ENCODE measurements at places on chromosomes 1 and 21.

DNA sequence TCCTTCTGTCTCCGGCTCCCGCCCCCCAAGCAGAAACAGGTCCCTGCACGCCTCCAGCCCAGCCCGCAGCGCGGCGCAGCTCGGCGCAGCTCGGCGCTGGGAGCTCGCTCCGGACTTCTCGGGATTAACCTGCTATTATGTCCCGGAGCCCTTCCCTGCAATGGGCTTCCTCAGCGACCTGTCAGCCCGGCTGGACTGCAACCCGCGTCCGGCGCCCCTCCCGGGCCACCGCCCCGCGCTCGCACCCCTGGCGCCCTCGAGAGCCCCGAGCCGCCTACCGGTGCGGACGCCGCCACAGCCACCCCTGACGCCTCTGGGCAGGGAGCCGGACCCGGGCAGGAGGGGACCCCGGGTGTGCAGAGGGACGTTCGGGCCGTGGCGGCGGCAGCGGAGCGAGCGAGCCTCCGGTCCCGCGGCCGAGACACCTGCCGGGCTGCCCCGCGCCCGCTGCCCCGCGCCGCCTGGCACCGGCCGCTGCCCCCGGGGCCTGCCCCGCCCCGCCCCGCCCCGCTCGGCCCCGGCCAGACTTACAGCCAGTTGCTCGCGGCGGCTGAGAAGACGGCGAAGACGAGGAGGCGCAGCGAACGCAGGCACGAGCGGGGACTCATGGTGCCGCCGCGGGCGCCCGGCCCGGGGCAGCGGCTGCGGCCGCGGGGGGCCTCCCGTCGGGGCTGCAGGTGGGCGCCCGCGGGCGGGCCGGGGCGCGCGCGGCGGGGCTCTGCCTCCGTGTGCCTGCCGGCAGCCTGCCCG lies 407 bp downstream of the WNT4 start:
- no peak for DNase-seq

DNA sequence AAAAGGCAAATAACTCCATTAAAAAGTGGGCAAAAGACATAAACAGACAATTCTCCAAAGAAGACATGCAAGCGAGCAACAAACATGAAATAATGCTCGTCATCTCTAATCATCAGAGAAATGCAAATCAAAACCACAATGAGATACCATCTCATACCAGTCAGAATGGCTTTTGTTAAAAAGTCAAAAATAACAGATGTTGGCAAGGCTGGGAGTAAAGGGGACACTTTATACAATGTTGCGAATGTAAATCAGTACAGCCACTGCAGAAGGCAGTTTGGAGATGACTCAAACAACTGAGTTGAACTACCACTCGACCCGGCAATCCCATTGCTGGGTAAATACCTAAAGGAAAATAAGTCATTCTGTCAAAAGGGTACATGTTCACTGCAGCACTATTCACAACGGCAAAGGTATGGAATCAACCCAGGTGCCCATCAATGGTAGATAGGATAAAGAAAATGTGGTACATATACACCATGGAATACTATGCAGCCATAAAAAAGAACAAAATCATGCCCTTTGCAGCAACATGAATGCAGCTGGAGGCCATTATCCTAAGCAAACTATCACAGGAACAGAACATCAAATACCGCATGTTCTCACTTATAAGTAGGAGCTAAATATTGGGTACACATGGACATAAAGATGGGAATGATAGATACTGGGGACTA lies 25.9 kb downstream of the TSPAN2 start:
- no peak for DNase-seq

DNA sequence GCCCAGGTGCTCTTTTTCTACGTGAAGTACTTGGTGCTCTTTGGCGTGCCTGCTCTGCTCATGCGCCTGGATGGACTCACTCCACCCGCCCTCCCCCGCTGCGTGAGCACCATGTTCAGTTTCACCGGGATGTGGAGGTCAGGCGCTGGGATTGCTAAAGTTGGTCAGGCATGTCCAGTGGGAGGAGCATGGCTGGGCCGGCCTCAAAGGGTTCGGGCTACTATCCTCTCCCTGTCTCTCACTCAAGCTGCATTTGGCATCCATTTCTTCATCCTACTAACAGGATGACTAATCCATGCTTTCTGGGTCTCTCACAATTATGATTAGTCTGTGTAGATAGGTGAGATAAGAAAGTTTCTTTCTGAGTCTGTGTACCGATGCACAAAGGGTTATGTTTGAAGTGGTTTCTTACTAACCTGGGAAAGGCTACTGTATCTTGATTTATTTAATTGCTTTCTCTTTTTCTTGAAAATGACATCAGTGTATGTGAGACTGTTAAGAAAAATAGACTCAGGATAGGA lies 135.9 kb downstream of the HHAT start:
- no peak for DNase-seq

GRCh38 chr21:26814386-26814785 lies 30.8 kb downstream of the ADAMTS1 start:
- DNase-seq, result no peak

DNA sequence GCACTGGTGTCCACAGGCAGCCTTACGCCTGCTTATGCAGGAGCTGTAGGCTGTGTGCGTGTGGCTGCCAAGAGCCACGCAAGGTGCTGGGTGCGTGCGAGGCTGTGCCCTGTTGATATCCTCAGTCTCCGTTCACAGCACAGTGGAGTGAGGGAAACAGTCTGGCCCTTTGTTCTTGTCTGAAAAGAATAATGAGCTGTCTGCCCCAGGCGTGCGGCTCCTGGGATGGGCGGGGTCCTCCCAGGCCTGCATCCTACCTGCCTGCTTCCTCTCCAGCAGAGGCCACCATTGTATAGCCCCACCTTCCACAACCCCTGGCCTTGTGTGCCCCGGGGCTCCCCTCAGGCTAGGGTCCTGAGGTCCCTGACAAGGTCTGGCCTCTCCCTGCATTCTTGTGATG lies 47.0 kb upstream of the KDM4A start:
- no peak for DNase-seq

- peak; percentile 2 for DNase-seq
Measured at GRCh38 chr1:24027838-24028468, 47.8 kb upstream of the SRSF10 start.

DNA sequence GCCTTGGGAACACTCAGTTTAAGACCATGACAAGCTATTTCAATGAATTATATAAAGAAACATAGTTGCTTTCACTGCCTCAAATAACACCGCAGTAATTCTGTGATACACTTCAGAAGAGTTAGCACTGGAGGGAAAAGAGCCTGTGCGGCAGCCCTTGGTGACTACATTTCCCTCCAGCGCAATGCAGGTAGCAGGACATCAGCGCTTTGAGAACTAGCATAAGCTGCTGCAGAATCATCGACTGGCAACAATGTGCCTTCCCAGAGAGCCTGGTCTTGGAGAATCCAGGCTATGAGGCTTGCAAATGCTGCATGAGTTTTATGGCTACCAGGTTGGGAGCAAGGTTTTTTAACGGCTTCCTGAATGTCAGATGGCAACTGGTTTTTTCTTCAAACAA lies 7.5 kb downstream of the NRIP1 start:
- DNase-seq, result no peak

- no peak for DNase-seq
Measured at GRCh38 chr1:207313131-207313530, 8.3 kb upstream of the CD55 start.

- no peak for DNase-seq
Measured at GRCh38 chr1:100268202-100268601, 2.2 kb downstream of the RTCA start.

GRCh38 chr1:15936025-15936424 lies 39.9 kb downstream of the ZBTB17 start:
- no peak for DNase-seq

GRCh38 chr1:27992276-27992675 lies 32.5 kb downstream of the XKR8 start:
- DNase-seq, result no peak

DNA sequence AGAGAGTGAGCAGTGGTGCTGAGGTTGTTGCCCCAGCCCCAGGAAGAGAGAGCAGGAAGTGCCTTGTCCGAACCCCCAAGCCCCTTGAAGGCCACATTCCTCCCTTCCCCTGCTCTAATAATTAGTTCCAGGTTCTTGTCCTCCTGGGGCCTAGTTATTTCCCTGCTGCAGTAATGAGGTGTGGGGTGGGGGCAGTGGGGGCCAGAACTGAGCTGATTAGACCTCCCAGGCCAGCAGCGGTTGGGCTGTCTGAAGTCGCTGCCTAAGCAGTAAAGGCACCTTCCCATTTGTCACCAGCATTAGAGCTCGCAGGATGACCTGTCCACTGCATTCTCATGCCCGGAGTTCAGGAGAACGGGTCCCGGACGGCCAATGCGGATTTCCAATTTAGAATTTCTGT lies 186.5 kb upstream of the CSF3R start:
- DNase-seq, result no peak

- DNase-seq, result no peak
Measured at GRCh38 chr1:210003501-210003900, 65.5 kb downstream of the SYT14 start.

DNA sequence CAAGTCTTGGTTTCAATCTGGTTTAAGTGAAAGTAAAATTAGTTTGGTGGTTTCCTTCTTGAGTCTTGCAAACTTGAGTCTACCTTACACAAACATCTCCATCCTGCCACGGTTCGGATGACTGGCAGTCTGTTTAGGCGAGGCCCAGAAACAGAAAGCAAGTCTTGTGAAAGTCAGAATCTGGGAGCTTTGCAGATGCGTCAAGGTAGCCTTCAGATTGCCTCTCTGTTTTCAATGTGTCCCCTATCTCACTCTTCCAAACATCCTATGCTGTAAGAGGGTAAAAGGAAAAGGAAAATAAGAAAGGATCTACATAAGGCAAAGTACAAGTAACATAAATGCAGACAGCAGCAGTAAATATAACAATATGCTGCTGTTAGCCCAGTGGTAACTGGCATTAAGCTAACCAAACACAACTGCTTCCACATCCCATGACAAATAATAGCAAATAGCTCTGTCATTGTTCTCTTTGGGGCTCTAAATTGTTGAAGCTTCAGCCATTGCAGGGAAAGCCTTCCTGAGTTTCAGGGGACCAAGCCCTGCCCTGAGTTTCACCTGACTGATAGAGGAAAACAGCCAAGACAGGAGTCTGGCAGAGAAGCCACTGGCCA lies 26.2 kb upstream of the C1orf105 start:
- peak; percentile 82 for DNase-seq

GRCh38 chr21:33278721-33279120 lies 12.6 kb downstream of the IL10RB start:
- DNase-seq, result no peak

GRCh38 chr1:226608699-226609505 lies 60.3 kb downstream of the STUM start:
- peak; percentile 53 for DNase-seq

GRCh38 chr1:18239671-18240070 lies 132.1 kb downstream of the IGSF21 start:
- DNase-seq, result no peak

DNA sequence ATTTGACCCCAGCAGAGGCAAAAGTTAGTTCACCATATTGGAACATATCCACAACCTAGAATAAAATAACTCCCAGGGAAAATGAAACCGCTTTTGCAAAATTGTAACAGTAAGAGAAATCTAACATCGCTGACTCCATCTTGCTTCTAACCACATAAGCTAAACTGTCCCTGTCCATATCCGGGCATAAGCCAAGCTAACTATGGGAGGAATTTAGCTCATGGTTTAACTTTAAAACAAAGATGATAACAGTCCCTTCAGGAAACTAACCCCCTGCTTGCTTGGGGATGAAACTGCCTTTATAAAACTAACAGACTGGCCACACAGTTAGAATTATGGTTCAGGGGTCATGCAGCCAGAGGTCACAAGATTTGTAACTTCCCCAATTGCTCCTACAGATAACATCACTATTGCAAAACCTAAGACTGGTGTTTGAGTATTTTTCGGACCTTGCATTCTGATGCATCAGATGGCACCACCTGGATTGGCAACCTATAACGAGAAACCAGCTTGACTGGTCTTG lies 46.3 kb downstream of the TESK2 start:
- no peak for DNase-seq

- no peak for DNase-seq
Measured at GRCh38 chr1:78540048-78540447, 49.3 kb downstream of the PTGFR start.

DNA sequence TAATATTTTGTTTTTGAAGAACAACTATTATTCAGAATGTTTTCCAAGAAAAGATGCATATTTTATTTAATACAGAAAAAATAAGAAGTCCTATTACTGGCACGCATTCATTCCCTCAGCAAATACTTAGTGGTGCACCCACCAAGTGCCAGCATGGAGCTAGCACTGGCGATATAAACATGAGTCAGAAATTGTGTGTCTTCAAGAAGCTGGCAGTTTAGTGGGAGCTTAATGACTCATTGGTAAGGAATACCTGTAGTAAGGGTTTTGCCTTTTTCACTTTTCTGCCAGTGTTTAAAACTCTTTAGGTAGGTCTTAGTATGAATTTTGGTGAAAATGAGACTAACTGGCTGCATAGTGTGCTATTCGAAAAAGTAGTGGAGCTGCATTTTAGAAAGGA lies 6.3 kb downstream of the MAGI3 start:
- no peak for DNase-seq

DNA sequence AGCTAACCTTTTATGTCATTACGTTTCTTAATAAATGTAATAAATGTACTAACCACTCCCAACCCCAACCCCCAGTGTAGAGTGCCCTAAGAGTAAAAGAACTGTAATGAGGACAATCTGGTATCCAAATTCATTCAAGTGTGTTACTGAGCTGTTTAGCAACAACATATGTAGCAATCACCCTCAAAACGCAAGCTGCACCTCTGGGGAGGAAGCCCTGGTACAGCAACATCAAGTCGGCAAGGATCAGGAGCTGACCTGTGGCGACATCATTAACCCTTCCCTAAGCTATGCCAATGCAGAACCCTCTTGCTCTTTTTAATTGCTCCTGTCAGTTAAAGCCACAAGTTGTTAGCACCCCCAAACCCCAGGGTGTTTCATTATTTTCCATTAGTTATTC lies 47.1 kb downstream of the STX6 start:
- no peak for DNase-seq

GRCh38 chr1:30668546-30669327 lies 54.6 kb downstream of the MATN1 start:
- no peak for DNase-seq

DNA sequence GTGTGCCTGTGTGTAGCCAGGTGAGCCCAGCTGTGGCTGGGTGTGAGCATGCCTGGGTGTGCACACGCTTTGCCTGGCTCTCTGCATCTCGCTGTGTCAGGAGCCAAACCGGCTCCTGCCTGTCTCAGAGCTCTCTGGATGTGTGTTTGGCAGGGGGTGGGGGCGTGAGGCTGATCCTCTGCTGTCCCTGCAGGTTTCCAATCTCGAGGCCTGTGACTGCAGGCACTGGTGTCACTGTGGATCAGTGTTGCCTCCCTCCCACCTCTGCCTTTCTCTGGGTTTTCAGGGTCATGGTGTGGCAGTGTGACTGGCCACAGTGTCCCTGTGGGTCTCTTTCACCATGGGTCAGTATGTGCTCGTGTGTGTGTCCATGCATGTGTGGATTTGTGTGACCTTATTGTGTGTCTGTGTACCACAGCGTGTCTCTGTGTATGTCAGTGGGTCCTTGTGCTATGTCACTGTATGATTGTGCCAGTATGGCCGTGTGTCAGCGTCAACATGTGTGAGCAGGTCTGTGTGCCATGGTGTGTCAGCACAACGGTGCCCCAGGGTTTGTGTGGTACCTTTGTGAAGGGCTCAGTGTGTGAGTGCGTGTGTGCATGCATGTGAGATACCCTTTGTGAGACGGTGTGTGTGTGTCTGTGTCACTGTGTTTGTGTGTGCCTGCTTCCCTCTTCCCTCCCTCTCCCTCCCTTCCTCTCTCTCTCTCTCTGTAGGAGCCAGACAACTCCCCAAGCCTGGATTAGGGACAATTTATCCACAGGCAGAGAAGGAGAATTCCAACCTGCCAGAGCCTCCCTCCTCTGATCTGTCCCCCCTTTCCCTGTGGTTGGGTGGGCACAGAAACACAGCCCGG lies 43.4 kb downstream of the AHDC1 start:
- DNase-seq, result no peak

GRCh38 chr1:7150724-7151280 lies 365.5 kb downstream of the CAMTA1 start:
- no peak for DNase-seq

Data from naive B cell (primary cell).